ENCODE measurements at places on chromosomes 5 and 9.

GRCh38 chr9:38337181-38337580, 55.3 kb upstream of the ALDH1B1 start:
- no peak for DNase-seq

DNA sequence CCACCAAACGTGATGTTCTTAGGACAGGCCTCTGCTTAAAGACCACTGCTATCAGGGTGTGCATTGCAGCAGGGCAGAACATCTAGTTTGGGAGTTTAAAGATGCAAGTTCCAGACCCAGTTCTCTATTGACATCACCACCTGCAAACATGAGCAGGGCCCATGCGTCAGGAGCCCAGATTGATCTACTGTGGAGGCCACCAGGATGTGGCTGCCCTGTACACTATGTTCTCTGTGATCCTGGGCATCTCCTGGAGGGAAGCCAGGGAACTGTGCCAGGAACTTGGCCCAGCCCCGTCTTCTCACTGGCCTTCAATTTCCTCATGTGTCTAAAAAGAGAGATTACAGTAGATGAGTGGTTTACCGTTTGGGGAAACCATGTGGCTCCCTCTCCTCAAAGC, 87.1 kb downstream of the PDE6A start:
- DNase-seq, result no peak

- DNase-seq, result no peak
Observed at GRCh38 chr5:155540000-155540595, 526.5 kb downstream of the KIF4B start.

GRCh38 chr5:126920291-126920690, 110.1 kb downstream of the MARCHF3 start:
- DNase-seq, result no peak

- DNase-seq, result peak; percentile 8
Observed at GRCh38 chr9:35110327-35110761, 5.3 kb downstream of the ATOSB start.

DNA sequence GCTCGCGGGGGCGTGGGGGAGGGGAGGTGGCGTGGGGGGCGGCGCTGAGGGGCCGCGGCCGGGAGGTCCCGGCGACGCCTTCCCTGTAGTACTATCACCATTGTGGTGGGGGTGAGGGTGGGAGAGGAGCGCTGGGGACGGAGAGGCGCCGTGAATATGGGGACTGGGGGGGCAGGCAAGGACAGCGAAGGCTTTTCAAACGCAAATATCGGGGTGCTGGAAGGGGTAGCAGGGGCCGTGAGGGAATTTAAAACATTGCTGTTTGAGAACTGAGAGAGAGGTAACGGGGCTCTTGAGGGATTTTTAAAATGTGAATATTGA, 427 bp downstream of the RBM27 start:
- no peak for DNase-seq

DNA sequence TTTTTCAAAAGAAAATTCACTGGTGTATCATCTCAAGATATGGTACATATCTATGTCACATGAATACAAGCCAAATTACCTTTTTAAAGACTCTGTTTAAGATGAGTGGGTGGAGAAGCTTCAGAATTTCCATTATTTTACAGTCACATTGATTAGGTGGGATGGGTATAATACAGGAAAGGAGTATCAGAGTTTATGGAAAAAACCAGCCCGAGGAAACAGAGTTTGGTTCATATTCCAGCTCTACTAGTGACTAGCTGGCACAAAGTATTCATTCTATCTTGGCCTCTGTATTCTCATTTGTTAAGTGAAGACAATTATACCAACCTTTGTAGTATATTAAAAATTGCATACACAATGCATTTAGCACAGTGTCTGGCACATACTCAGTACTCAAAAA, 46.5 kb upstream of the CDK5RAP2 start:
- no peak for DNase-seq

DNA sequence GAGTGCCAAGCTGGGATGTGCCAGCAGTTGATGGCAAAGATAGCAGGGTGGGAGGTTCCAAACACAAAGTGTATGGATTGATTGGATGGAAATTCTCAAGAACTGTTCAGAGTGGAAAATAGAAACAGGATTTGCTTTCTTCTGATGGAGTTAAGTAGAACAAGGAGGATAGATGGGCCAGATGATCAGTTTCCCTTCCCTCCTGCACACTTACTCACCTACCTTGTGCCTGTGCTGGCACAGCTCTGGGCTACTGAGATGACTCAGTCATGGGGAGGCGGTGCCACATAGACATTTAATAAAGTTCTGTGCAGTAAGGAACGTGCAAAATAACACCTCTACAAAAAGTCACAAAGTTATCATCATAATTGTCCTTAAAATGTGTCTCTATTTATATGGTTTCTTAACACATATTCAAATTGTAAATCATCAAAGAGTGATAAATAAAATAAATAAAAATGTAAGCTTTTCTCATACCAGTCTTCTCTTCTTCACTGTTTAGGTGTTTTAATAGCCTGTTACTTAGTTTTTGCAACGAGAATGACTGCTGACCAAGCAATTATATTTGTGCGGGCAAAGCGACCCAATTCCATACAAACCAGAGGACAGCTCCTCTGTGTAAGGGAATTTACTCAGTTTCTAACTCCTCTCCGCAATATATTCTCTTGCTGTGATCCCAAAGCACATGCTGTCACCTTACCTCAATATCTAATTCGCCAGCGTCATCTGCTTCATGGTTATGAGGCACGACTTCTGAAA, 12.7 kb downstream of the PTPDC1 start:
- DNase-seq, result no peak

DNA sequence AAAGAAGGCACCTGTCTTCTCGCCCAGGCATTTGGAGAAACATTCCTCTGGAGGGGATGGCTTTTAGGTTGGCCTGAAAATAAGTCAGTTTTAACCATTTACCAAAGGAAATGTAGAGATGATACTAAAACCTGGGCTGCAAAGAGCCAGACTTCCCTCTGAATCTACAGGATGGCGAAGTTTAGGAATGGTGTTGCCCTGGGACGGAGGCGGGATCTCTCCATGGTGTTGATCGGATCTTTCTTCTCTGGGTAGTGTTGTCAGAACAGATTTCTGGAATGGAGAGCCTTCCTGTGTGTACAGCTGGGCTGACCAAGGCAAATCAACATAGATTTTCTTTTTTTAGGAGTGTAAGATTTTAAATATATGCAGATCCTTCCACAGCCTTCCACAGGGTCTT, 159.2 kb downstream of the PDZD2 start:
- DNase-seq, result no peak

- no peak for DNase-seq
Observed at GRCh38 chr5:140868721-140869554, at the start of gene PCDHA11. Gene PCDHA11 (plus strand): TSS chr5:140868957. CDS start chr5:140869104, 147 bp downstream.

DNA sequence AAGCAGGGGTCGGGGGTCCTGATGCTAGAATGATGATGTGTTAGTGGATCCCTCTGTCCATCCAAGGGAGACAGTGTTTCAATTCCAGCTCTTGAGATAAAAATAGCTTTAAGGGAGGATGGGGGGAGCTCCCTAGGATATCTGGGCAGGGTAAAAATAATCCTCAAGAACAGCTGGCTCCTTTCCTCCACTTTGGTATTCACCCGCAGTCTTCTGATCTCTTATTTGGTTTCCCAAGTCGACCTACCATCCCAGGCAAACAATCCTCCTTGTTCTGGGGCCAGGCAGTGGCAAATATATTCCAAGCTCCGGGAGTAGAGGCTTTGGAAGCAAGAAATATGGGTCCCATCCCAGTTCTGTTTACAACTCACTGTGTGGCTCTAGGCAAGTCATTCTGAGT, 14.5 kb upstream of the COL27A1 start:
- no peak for DNase-seq

DNA sequence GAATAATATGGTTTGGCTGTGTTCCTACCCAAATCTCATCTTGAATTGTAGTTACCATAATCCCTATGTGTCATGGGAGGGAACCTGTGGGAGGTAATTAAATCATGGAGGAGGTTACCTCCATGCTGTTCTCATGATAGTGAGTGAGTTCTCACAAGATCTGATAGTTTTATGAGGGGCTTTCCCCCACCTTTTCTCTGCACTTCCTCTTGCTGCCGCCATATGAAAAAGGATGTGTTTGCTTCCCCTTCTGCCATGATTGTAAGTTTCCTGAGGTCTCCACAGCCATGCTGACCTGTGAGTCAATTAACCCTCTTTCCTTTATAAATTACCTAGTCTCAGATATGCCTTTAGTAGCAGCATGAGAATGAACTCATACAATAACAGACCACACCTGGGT, 63.7 kb upstream of the PRR16 start:
- DNase-seq, result no peak

DNA sequence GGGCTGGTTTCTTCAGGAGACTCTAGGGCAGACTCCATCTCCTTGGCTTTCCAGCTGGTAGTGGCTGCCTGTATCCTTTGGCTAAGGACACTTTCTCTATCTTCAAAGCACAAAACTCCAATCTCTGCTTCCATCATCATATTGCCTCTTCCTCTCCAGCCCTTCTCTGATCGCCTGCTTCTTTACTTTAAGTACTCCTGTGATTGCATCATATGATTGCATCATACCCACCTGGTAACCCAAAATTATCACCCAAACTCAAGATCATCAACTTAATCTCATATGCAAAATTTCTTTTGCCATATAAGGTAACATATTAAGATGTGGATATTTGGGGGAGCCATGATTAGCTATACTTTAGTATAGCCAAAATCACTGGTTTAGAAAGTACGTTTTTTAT, 1092.6 kb upstream of the CDH6 start:
- no peak for DNase-seq

GRCh38 chr5:137754188-137754960, at the start of gene HNRNPA0:
Gene HNRNPA0 (minus strand): TSS chr5:137754363. CDS start chr5:137754066, 297 bp downstream.
- DNase-seq, result peak; percentile 92
